ENCODE measurements at places on chromosomes 4 and X. TPM values are rescaled to one million over a fixed set of nuclear protein-coding genes. Genes with fewer than 3 reads are reported as not detected.

Gene NCAPG
- polyA plus RNA-seq = 0.10 TPM

Gene CPLX1
- polyA plus RNA-seq = 2.4 TPM

Gene NOP14
- polyA plus RNA-seq = 19.9 TPM

Gene AGA
- 16.3 TPM for polyA plus RNA-seq

Gene SORBS2
- polyA plus RNA-seq = 18.7 TPM

Gene LRRC66
- polyA plus RNA-seq = 0.07 TPM

Gene GDPD2
- not detected for polyA plus RNA-seq

Gene RLIM
- polyA plus RNA-seq = 3.5 TPM

Gene CENPVL3
- not detected for polyA plus RNA-seq

Gene ASMT
- 0.07 TPM for polyA plus RNA-seq

Gene HTRA3
- 41.8 TPM for polyA plus RNA-seq

Gene KIAA1210
- polyA plus RNA-seq = not detected

Gene SPANXC
- not detected for polyA plus RNA-seq

Gene DSPP
- polyA plus RNA-seq = not detected

Gene FGFR3
- polyA plus RNA-seq = 2.8 TPM

Gene GPRASP2
- polyA plus RNA-seq = 4.8 TPM

Gene LUZP4
- not detected for polyA plus RNA-seq

Gene TEX13C
- polyA plus RNA-seq = not detected

Gene TBX22
- polyA plus RNA-seq = not detected

Gene BEX4
- 51.7 TPM for polyA plus RNA-seq

Gene SHISA3
- 0.29 TPM for polyA plus RNA-seq

Gene TASL
- polyA plus RNA-seq = 2.1 TPM

Gene MTMR8
- polyA plus RNA-seq = 0.90 TPM

Gene NFKB1
- 57.0 TPM for polyA plus RNA-seq

Gene ERAS
- not detected for polyA plus RNA-seq

Gene ZFP92
- polyA plus RNA-seq = 1.0 TPM

Gene GAGE12E
- not detected for polyA plus RNA-seq

Gene CC2D2A
- 39.4 TPM for polyA plus RNA-seq

Gene KCNIP4
- not detected for polyA plus RNA-seq

Gene TLR2
- polyA plus RNA-seq = 2.3 TPM

Gene PPEF1
- 0.22 TPM for polyA plus RNA-seq

Gene DOK7
- 0.18 TPM for polyA plus RNA-seq

Gene PRDM8
- 8.3 TPM for polyA plus RNA-seq

Gene HTN3
- not detected for polyA plus RNA-seq

Gene STPG2
- not detected for polyA plus RNA-seq

Gene ANOS1
- polyA plus RNA-seq = 2.5 TPM

Gene HAND2
- 3.5 TPM for polyA plus RNA-seq

Gene UGT2A3
- polyA plus RNA-seq = 0.22 TPM
